ENCODE measurements at places on chromosomes 4 and X.

GRCh38 chr4:21387683-21388082 lies 560.9 kb downstream of the KCNIP4 start:
- no peak for DNase-seq

GRCh38 chr4:153181293-153181692 lies 22.9 kb upstream of the TRIM2 start:
- DNase-seq: no peak

DNA sequence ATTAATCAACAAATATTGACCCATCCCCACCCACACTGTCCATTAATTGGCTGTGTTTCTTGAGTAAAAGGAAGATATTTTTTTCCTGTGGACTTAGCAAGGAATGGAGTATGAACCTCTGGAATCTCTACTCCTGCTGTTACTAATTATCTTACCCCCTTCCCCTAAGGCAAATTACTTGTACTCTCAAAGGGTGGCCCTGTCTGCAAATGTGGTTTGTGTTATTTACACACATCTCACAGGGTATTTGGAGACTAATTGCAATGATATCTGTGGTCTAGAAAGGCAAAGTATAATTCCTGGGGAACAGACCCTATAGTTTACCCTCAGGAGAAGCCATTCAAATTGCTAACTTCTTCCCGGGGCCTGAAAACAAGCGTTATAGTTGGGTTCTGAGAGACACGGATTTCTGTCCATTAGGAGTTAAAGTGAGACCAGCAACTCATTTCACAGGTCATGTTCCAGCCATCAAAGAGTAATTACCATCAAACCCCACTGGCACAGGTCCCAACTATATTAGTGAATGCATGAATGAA lies 133.0 kb upstream of the RASGEF1B start:
- DNase-seq: no peak

DNA sequence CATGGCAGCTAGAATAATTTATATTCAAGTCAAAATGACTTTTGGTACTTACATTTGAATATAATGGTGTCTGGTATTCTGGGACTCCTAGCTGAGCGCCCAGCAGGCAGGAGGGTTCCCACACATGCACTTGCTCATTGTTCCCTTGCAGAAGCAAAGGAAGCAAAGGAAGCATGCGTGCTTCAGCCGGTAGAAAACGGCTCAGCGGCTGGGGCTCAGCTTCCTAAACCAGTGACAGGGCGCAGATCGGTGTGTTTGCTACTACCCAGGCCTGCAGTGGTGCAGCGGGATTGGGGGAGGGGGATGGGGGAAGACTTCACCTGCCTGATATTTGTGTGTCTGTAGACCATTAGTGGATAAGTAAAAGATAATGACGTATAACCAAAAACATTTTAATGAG lies 978.3 kb upstream of the TENM3 start:
- peak; percentile 31 for DNase-seq

DNA sequence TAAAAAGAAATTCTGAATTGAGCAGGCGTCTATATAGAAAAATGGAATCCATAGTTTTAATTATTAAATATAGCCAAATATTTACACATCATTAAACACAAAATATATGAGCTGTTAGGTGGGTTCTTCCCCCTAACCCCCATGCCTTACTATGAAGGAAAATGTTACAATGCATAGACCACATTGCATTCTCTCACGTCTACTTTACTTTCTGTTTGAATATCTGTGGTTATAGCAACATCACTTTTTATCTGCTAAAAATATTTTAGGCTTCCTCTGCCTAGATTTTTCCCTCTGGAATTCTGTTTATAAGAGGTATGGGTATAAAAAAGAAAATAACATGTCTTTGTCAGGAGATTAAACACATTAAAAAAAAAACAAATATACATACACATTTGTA lies 73.1 kb downstream of the MAML3 start:
- no peak for DNase-seq

DNA sequence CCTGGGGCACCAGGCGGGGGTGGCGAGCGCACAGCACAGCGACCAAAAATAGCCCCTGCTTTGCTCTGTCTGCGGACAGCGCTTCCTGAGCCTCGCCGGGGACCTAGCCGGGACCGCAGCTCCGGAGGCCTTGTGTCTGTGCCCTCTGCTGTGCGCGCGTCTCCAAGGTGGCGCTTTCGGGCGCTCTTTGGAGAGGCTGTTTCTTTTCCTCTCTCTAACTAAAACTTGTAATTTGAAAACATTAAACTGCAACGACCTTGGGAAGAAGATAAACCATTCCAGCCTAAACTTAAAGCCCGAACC lies 3.4 kb downstream of the ARX start:
- no peak for DNase-seq

DNA sequence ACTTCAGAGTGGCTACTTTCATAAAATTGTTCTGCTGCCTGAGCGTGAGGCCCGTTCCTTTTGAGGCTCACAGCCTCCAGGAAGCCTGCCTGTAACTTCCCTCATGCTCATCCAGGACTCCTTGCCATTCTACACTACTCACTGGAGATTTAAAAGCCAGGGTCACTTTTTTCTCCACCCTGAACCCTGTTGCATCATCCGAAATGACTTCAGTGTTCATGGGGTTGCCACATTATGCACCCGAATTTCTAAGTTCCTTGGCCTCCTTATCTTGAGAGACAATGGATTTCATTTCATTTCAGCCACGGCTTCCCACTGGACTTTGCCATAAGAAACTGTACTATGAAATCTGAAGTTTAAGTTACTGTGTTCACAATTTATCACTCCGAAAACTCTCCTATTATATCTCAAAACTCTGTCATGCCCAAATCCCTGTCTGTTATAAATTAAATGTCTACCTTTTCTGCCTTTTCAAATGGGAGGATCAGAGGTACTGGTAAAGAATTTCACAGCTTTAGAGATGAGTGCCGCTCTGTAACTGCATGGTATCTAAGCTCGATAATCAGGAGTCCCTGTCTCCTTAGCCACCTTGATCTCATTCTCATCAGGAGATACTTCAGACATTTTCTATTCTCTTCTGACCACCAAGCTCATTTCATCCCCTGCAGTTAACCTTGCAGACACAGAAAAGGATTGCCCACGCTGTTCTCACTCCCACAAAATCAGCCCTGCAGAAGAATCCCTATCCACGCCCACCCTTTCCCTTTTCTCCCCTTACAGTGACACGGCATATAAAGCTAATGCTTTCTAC lies 59.9 kb downstream of the TRIML1 start:
- no peak for DNase-seq

DNA sequence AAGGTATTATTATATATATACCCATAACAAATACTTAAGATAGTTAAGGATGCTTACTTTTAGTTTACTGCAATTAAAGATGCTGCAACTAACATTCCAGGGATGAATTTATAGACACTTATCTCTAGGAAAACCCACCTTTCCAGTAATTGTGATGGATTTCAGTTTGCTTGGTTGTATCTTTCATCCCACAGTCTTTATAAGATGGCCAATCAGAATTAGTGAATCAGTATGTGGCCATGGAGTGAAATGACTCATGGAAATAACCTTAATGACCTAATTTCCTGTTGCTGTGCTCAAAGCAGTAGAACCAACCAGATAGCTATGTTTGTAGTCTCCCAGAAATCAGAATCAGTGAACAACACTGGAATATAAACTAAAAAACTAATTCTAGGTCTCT lies 26.4 kb downstream of the MOSPD2 start:
- DNase-seq: no peak

- no peak for DNase-seq
These were observed 45.2 kb upstream of the MAGED4 start for GRCh38 chrX:52139545-52139895.

DNA sequence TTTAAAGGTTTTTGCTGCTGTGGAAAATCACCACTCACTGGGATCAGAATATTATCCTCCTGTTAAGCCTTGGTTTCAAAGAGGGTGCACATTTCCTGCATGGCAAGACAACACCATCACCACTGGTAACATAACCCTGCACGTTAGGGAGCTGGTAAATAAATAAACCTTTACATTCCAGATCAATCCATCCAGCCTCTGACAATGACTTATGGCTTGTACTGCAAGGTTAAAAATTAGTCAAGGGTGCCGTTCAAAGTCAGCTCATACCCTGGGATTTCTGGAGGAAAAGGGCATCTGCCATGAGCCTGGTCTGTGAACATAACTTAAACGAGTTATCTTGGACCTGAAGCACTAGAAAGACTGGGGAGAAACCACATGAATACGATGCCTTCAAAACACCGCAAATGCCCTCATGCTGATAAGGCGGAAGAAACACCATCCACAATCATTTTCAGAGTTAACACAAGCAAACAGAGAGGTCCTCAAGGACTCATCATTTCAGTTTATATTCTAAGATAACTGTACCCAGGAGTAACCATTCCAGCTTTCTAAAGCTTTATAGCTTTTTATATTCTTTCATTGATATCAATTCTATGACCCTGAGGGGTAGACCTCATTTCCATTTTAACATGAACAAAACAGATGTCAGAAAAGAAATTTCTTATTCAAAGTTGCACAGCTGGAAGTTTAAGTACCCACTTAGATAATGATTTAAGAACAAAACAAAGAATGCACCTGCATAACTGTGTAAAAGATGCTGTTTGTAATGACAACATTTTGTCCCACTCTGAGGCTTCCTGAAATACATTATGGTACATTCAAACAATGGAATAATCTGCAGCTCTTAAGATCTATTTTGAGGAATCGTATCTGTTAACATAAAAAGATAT lies 103.1 kb downstream of the NPNT start:
- no peak for DNase-seq

GRCh38 chr4:21012851-21013331 lies 312.6 kb downstream of the PACRGL start:
- DNase-seq: no peak

DNA sequence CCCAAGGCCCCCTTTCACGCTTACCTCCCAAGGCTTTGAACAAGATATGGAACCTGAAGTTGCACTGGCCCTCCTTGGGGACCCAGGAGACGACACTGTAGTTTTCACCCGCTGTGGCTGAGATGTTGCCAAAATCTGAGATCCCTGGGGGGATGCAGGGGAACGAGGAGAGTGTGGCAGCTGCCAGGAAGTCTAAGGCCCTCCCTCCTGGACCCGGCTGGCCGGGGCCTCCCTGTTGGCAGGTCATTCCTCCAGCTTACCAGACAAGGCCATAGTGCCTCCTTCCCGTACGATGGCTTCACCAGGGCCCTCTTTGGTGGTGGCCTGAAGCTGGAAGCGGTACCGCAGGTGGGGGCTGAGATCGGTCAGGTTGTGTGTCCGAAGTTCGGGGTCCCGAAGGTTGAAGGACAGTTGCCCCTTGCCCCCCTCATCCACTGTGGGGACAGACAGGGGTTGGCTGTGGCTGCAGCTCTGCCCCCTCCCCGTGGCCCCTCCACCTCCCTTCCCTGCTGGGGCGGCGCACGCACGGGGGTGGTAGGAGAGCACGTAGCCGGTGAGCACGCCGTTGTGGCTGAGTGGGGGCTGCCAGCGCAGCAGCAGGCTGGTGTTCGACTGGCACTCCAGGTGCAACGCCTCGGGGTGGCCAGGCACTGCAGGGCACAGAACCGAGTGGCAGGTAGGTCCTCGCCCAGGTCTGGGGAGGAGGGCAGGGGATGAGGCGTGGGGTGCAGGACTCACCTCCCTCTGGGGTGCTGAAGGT lies 21.2 kb downstream of the L1CAM start:
- no peak for DNase-seq

DNA sequence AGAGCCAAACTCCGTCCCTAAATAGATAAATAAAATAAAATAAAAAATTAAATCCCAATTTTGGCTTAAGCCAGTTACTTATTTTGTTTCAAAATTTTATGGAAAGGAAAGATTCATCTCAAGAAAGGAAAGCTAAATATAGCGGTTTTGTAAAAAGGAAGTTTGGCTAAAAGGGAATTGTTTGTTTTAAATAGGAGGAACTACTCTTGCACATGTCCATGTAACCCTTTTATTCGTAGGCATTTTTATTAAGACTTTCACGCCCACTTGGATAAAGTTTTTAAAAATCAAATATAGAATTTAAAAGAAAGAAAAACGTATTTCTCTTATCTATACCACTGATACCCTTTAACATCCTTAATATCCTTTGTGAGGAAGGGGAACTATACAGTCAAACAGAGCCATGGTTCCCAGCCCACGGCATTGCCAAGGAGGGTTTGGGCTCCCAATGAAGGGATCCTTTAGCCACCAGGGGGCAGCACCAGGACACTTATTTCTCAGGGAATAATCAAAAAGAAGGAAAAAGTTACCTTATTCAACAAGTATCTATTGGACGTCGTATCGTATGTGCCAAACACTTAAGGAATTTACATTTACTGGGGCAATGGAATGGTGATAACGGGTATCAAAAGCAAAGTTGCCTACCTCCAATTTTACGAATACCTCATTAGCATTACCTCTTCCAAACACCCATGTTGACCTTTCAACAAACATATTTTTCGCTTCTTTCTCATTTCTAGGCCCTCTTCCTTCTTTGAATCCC lies 27.7 kb downstream of the CDKN2AIP start:
- DNase-seq: peak; percentile 35

- DNase-seq: no peak
These were observed 1623.2 kb upstream of the PABPC4L start for GRCh38 chr4:135824759-135825296.

DNA sequence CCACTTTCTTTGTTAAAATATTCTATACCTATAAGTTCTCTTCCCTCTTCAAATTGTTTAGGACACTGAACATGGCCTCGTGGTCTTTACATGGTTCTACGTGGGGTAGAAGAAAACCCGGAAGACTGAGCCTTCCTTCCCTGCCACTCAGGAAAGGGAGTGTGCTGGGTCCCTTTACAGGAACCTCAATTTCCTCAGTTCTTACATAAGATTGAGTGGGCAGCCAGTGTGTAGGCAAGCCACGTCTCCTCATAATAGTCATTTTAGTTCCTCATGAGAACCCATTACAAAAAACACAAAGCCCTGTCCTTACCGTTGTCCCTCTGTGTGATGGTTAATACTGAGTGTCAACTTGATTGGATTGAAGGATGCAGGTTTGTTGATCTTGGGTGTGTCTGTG lies 28.7 kb upstream of the SMIM10L2A start:
- DNase-seq: no peak

DNA sequence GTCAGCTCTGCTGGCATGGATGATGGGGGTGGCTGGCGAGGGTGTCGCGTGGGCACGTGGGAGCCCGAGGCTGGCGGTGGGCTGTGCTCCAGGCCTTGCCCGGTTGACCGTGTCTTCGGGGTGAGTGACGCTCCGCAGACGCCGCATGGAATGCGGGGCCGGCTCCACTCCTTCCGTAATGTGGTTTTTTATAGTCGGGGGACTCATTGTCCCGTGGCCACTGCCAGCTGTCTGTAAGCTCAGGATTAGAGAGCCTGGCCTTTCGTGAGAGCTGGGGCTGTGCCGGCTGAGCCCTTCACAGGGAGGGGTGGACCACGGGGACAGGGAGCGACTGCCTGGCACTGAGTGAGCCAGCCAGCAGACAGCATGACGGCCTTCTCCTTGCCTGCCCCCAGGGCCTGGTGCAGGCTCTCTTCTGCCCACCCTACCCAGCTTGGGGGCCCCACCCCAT lies 20.4 kb downstream of the DOK7 start:
- no peak for DNase-seq
